Vagina (tissue), 2 donors: ENCODE measurements at places on chromosomes 5 and 9. TPM values are rescaled to one million over a fixed set of nuclear protein-coding genes. Genes with fewer than 3 reads are reported as not detected.

- DNase-seq: no peak
Measured at GRCh38 chr5:41870627-41871048, 413 bp upstream of the OXCT1 start.

- DNase-seq: no peak
Measured at GRCh38 chr5:140041492-140042392, 1.4 kb downstream of the NRG2 start.

The HCN1 gene
- total RNA-seq: not detected

DNA sequence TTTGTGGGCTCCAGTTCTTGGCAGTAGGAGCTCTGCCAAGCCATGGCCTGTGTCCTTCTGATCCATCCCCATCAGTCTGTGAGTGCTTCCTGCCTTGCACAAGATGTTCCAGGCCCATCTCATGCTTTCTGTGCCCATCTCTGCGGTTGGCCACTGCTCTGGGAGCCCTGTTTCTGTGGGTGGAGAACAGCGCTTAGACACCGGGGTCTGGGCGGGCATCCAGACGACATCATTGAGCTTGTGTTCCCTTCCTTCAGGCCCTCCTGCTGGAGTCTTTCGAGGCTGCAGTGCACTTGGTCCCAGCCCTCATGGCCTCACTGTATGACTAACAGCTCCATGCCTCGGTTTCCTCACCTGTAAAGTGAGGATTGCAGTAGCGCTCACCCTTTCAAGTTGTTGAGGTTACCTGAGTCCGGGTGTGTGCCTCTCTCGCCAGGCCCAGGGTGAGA is 14.9 kb upstream of the CARD19 start:
- no peak for DNase-seq

DNA sequence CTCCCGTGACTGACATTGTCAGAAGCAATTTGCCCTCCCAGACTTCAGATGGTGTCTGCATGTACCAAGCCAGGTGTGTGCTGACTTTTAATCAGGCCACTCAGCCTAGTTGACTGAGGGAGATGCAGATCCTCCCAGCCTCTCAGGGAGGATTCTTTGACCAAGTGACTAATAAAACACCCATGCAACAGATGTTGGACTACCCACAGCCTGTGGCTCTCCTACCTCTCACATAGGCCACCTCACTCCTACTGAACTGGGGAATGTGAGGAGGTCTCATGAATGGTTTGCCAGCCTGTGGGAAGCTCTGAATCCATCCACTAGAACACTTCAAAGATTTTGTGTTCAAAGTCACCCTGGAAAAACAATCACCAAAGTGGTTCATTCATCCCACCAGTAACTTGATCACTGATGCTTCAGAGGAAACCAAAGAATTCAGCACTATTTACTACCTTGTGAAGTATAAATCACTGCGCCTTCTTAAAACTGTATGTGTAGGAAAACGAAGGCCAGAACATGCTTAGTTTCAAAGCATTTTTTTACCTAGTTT is 80.1 kb downstream of the ESM1 start:
- DNase-seq: no peak

The SPRY4 gene
- 13.5 TPM for total RNA-seq

The FBP2 gene
- not detected for total RNA-seq

DNA sequence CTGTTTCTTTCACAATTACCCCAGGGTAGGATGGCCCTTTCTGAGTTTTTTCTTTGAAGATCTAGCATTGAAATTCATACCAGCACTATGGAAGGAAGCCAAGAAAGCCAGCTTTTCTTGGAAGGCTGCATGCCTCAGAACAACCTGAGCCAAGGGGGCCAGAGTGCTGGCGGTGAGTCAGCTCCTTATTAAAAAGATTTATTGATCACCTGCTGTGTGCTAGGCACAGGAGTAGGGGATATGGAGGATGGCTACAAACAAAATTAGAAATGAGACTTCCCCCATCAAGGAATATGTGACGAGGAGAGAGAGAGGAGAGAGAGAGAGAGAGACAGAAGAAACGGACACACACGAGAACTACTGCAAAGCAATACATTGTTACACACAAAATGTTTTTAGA is 184.6 kb upstream of the PUM3 start:
- no peak for DNase-seq

DNA sequence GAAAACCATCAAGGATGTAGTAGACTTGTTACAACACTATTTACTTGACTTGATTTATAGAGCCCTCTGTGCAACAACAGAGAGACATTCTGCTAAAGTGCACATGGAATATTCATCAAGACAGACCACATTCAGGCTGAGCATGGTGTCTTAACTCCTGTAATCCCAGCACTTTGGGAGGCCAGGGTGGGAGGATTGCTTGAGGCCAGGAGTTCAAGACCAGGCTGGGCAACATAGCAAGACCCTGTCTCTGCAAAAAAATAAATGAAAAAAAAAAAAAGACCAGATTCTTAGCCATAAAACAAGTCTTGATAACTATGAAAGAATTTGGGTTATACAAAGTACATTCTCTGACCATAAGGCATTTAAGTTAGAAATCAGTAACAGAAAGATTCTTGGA is 25.3 kb downstream of the DENND4C start:
- no peak for DNase-seq

The WNT8A gene
- total RNA-seq: not detected

- no peak for DNase-seq
Measured at GRCh38 chr5:126919566-126919965, 110.8 kb downstream of the MARCHF3 start.

DNA sequence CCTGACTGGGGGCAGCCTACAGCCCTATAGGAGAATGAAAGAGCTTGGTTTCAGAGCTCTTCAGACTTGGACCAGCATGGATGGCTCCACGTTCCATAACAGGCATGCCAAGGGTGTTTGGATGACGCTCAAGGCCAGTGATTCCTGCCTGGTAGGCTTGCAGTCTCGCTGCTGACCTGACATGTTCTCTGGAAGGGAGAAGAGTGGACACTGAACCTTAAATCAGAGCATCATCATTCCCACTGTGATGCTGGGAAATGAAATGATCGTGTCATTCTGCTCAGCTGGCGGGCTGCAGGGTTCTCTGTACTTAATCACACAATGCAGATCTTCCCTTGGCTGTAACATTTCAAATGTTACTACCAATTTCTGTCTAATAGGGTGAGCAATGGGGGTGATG is 57.0 kb downstream of the CFAP90 start:
- DNase-seq: no peak

DNA sequence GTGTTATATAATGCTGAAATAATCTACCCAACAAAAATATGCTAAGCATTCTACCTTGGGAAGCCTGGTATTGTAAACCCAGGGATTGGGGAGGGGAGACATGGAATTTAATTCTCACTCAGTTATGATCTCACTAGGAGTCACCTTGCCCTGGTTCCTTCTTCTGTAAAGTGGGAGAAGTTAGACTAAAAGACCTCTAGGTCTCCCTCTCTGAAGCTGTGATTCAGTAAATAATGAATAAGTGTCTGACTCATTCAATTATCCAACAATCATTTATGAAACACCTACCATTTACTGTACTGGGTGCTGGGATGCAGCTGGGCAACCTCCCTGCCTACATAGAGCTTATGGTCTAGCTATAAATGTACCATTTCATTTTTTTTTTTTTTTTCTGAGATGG is 20.2 kb upstream of the SPARC start:
- no peak for DNase-seq

GRCh38 chr5:124605541-124605940 is 140.9 kb downstream of the ZNF608 start:
- DNase-seq: no peak

DNA sequence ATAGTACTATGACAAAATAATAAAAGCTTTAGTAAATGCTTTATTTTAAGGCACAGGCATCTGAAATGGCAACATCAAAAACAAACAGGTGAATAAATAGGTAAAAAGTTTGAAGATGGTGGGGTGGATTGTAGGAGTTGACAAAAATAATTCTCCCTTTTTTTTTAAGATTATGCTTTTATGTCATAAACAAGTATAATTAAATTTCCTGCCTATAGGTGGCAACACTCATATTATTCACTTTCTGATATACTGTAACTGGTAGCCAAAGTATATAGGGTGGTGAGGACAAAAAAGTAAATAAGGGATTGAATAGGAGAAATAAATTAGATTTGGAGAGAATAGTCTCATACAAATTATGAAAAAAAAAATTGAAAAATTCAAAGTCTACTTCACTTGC is 120.0 kb upstream of the ACOT12 start:
- DNase-seq: no peak

DNA sequence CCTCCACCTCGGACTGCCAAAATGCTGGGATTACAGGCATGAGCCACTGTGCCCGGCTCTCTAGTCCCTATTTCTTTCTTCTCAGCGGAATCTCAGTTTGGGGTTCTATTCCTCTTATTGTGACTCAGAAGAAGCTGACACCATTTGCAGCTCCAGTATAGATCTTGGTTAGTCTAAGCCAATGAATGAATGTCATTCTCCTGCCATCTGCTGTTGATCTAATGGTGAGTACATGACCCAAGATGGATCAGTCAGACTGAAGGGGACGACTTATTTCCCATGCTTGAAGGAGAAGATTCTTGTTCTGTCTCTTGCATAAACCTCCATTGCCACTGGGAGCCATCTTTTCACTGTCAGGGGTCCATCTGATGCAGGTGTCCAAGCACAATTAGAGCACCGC is 76.0 kb upstream of the KLF9 start:
- no peak for DNase-seq

- no peak for DNase-seq
Measured at GRCh38 chr9:131080589-131080988, 15.7 kb upstream of the AIF1L start.

DNA sequence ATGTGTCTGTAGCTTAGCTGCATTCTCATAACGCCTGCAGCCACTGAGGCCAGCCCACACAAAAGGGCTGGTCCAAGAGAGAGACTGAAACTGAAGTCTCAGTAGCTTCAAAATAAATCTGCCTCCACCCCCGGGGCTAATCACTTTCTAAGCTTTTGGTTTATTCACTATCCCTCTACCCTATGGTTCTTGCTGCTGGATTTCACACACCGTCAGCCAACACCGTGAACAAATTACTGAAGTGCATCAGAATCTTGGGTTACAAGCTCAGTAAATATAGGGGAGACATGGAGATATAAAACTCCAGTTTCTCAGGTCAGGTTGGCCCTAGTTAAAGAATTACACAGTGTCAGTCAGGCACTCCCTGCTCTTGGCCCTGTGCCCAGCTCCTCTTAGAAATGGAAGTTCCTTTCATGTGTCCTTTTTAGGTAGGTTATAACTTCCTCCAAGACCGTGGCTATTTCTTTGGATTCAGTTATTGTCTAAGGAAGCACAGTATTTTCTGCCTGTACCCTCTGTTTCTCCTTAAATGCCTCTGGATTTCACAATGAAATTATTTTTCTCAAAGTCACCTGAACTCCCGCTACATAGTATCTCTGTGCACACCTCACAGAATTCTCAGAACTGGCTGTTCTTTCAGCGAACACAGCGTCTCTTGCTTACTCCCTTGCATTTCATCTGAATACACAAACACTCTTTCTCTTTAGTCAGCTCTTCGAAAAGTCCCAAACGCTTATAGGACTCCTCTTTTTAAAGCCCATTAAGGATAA is 112.5 kb downstream of the FAM174A start:
- DNase-seq: no peak

The ANKRD20A1 gene
- total RNA-seq: 18.2 TPM

The XRCC4 gene
- total RNA-seq: 5.4 TPM

GRCh38 chr9:87518702-87519335 is 21.2 kb downstream of the DAPK1 start:
- DNase-seq: no peak

- DNase-seq: no peak
Measured at GRCh38 chr5:176846335-176847140, 36.2 kb downstream of the UNC5A start.

- DNase-seq: no peak
Measured at GRCh38 chr9:69149321-69149807, 24.7 kb upstream of the TJP2 start.

DNA sequence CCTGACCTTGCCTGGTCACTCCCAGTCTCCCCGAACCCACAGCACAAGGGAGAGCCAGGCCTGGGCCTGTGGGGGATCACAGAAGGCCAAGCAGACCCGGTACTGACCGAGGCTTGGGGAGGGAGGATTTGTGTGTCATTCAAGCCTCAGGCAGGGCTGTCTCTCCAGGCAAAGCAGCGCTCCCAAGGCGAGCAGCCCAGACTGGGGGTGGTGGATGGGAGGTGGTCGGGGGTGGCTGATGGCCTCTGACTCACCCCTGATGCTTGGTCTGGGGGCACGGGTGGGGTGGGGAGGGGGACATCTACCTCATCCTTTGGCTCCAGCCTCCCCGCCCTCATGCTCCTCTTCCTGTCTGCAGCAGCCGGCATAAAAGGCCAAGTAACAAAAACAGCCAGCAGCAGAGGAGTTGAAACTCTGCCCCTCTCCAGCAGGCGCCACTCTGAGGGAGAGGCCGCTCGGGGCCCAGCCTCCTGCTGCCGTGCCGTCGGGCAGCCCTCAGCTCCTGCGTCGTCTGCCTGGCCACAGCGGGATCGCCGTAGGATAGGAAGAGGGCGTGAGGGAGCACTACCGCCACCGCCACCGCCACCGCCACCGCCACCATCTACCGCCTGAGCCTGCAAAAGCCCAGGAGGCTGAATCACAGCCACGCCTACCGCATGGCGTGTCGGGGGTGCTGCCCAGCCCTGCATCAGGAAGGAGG is 166.0 kb downstream of the OLFM1 start:
- no peak for DNase-seq

DNA sequence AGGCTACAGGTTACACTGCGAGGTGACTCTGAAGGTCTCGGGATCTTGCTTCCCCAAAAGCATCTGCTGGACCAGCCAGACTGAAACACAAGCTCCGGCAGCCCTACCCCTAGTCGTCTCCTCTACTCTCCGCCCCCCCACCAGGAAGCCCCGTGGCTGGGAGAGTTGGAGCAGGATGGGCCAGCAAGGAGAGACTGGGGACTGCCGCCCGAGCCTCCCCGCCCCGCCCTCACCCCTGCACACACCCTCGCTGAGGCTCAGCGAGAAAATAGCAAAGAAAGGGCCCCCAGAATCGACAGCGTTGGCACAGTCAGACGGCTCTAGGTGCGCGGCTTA is 1.3 kb downstream of the TRIM7 start:
- DNase-seq: no peak

The FLT4 gene
- total RNA-seq: 20.9 TPM

DNA sequence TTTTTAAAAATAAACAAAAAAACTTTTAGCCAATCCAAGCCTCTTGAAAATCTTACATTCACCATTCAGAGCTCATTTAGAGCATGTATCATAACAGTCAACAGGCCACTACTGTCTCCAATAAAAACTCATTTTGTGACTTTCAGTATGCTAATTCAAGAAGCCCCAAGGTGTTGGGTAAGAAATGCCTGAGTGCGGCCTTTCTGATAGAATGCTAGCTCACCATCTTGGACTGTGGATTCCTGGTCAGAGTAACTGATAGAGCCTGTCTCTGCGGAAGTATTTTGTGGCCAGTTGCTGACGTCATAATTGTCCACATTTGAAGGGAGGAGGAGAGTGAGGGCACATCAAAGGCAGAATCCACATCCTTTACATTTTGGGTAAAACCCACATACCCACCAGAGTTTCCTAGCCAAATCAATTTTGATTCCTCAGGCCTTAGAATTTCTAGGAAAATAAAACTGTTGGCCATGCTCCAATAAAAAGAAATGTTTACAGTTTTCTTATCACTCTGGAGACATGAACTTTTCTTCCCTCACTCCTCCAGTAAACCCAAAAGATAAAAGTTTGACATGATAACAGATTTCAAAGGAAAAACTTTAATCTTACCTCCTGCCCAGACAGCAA is 41.1 kb upstream of the ERCC6L2 start:
- DNase-seq: no peak
